ENCODE measurements at places on chromosomes 2 and 18.

DNA sequence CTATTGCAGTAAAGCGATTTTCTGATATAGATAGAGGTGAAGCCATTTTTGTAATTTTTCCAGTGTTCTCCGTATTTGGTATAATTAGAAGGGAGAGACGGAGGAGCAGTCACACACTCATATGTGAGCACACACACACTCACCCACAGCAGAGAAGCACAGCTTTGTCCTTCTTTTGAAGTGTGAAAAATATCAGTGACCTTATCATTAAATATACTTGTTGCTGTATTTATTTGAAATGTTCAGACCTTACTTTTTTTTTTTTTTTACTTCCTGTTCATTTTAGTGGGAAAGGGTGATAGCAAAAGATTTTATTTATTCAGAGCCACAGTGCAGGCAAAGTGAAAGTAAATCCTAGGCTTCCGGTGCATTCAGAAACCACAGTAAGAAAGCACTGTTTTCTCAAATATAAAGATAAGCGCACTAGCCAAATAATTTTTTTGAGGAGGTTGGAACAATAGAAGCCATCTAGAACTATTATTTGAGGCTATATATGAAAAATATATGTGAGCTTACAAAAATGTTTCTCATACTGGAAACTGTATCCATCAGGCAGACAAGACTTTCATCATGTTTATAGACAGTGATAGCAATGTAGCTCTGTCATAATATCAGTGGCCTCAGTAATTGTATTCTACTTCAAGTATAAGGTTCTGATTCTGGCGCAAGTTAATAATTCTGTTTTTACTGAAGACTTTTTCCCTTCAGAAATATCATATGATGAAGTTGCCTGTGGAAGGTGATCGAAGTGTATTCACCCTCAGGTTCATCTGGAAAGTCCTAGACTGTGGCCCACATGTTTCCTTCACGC is 37.2 kb downstream of the TSHZ1 start:
- DNase-seq, result no peak

GRCh38 chr2:155630760-155631159 is 701.8 kb downstream of the NR4A2 start:
- DNase-seq, result no peak

DNA sequence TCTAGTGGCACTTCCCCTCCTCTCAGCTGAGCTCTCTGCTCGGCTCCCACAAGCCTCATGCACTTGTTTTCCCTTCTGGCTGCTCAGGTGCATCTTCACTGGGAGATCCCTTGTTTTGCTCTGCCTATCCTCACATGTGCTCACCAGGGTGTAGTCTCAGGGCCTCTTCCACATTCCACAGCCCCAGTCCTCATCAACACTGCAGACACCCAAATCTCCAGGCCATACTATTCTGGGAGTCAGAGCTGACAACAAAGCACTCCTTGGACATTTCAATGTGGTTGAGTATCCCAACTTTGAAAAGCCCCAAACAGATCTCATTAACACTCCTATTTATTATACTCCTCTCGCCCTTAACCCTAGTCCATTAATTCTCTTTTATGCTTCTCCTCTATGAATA is 71.3 kb downstream of the CCDC93 start:
- no peak for DNase-seq

DNA sequence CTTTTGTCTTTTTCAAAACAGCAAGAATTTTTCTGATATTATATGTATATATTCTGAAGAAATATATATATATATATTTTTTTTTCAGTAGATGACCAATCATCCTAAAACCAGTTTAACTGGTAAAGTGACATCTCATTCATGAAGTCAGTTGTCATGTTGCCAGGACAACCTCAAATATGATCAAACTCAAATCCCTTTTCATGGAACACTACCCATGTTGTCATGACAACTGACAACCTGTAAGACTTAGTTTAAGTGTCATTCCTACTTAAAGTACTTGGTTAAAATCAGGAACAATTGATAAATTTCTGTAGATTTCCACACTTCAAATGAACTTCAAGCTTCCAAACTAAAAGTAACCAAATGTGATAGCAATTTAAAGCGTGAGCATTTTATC is 101.8 kb upstream of the ERBB4 start:
- DNase-seq, result no peak

DNA sequence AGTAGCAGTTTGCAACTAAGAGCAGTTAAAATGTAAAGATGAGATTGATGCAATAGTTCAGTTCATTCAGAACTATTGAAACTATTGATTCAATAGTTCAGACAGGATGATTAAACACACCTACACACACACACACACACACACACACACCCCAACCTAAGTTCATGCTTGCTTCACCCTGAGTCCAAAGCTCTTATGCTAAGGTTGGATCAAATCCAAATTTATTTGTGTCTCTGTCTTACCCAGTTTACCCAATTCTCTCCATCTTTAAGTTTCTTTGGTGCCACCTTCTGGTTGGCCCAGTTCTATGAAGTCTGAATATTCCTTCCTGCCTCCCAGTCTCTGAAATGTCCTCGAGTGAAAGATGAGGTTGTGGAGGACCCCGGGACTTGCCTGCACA is 5.1 kb downstream of the SERPINB8 start:
- DNase-seq, result no peak

DNA sequence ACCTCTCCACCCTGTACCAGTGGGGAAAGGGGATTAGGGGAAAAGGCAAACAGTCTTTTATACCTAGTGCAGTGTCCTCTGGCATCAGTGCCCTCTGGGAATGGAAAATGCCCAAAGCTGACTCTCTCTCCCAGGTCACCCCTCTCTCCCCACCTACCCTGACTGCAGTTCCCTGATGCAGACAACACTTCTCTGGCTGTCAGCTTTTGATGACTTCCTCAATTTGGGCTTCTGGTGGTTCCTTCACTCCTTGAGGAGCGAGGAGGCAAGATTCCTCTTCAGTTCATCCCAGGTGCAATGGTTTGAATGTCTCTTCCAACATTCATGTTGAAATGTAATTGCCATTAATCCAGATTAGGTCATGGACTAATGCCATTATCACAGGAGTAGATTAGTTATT is 19.7 kb upstream of the PPM1B start:
- DNase-seq, result no peak

GRCh38 chr2:43057026-43057741 is 169.2 kb downstream of the ZFP36L2 start:
- no peak for DNase-seq

DNA sequence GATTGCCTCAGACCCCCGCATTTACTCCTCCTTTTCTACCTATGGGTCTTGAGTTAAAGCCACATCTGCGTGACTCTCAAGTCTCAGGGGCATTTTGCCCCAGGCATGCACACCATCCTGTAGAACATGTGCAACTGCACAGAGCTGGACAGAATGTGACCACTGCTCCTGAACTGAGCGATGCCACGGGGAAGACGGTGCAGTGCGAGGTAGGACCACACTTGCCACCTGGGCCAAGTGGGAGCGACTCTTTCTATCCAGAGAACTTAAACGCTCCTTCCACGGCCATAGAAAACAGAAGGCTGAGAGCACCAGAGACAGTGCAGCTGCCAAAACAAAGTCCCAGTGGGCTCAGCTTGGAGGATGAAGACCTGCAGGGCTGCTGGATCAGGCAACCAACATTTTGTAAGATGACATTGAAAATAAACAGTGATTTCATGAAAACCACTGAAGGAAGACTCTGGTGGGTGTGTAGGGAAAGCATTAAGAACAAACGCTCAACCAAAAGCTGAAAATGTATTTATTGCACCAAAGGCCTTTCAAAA is 149.0 kb upstream of the HDAC4 start:
- no peak for DNase-seq

DNA sequence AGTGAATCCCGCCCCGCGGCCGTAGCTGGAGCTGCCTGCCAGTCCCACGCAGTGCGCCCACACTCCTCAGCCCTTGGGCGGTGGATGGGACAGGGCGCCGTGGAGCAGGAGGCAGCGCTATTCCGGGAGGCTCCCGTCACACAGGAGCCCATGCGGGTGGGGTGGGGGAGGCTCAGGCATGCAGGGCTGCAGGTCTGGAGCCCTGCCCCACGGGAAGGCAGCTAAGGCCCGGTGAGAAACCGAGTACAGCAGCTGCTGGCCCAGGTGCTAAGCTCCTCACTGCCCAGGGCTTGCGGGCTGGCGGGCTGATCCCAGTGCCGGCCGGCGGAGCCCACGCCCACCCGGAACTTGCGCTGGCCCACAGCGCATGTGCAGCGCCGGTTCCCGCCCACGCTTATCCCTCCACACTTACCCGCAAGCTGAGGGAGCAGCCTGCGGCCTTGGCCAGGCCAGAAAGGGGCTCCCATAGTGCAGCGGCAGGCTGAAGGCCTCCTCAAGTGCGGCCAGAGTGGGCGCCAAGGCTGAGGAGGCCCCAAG is 1152.8 kb upstream of the CELF4 start:
- no peak for DNase-seq

- DNase-seq, result no peak
These were observed 99.7 kb downstream of the LBH start for GRCh38 chr2:30331038-30331437.

DNA sequence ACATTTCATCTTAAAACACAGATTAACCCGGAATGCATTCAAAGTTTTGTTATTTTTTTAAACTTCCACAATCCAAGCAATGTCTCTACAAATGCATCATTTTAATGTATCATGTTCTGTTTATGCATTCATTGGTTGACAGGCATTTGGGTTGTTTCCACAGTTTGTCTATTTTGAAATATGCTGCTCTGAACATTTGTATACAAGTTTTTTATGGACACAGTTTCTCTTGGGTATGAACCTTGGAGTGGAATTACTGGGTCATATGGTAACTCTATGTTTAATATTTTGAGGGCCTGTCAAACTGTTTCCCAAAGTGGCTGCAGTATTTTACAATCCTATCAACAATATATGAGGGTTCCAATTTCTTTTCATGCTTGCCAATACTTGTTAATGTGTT is 57.3 kb downstream of the GULP1 start:
- DNase-seq, result no peak

DNA sequence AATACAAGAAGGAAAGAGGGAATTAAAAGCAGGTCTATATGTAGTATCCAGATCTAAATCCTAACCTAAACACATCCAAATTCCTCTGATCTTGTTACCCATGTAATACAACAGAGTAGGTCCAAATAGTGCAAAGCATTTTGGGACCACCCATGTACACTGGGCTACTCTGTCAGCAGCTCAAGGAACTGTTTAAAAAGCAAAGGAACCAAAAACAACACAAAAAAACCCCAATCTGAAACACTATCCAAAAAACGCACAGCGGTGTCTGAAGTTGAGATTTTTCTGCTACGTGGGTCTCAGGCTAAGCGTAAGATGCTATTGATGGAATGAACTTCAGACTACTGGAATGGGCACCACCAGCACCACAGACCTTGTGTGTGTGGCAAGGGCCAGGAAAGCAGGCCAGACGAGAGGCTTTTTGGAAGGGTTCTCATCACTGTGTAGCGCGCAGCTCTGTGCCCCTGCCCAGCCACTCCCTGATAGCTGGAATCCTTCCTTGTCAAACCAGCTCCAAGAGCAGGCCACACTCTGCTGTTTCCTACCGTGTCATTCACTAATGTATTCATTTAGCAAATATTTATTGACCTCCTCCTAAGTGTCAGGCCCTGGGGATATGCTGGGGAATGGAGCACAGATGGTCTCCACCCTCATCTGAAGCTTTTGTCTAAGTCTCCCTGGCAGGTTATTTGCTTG is 101.4 kb downstream of the COLEC12 start:
- no peak for DNase-seq

GRCh38 chr2:191690327-191690726 is 12.4 kb downstream of the NABP1 start:
- DNase-seq, result no peak

- no peak for DNase-seq
These were observed 174.7 kb downstream of the ACKR3 start for GRCh38 chr2:236744281-236744705.

- DNase-seq, result no peak
These were observed 530 bp downstream of the GALNT1 start for GRCh38 chr18:35581898-35582641.

- no peak for DNase-seq
These were observed 9.1 kb downstream of the CNNM4 start for GRCh38 chr2:96769814-96770213.

DNA sequence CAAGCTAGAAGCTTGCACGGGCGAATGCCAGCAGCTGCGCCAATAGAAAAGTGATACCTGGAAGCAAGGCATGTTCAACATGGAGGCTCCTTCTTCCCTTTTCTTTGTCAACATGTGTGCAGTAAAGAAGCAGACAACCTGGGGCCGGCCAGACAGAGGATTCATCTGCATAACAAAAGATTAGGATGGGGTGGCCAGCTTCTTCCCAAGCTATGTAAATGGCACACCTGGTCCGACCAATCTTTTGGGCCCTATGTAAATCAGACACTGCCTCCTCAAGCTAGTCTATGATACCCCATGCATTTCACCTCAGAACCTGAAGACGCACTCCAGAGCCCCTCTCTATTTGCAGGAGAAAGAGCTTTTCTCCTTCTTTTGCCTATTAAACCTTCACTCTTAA is 66.4 kb upstream of the TGFA start:
- no peak for DNase-seq

DNA sequence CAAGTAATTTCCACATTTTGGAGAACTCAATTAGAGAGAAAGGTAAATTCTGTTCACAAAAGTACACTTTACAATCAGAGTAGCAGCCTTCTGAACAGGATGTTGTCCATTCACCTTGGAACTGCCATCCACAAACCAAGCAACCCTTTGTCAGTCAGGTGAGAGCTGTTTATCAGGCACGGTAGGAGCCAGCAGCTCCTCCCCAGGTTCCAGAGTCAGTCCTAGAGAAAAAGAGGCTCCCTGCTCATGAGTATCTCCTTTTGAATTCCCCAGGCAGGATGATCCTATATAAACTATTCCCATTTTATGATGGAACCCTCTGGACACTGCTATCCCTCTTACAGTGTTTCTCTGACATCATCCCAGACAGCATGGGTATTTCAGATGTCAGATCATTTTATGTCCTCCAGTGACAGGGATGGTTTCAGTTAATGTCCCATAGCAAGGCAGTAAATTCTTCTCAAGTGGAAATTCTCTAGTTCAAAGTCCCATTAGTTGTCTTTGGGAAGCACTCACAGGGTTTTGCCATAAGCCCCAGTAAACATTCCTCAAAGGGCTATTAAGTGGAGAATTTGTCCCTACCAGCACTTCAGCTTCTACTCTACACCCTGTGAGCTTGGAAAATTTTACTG is 34.5 kb upstream of the CSRNP3 start:
- no peak for DNase-seq

- DNase-seq, result no peak
These were observed 9.5 kb upstream of the BCL2L11 start for GRCh38 chr2:111111101-111111755.

- no peak for DNase-seq
These were observed 1490.2 kb upstream of the SLC39A10 start for GRCh38 chr2:194166818-194167217.

- no peak for DNase-seq
These were observed 9.6 kb downstream of the GDF7 start for GRCh38 chr2:20676353-20677215.

All from effector CD8-positive, alpha-beta T cell (primary cell).